ENCODE measurements at places on chromosomes 11 and 22.

GRCh38 chr11:45113807-45114206, 32.6 kb upstream of the PRDM11 start:
- no peak for DNase-seq

DNA sequence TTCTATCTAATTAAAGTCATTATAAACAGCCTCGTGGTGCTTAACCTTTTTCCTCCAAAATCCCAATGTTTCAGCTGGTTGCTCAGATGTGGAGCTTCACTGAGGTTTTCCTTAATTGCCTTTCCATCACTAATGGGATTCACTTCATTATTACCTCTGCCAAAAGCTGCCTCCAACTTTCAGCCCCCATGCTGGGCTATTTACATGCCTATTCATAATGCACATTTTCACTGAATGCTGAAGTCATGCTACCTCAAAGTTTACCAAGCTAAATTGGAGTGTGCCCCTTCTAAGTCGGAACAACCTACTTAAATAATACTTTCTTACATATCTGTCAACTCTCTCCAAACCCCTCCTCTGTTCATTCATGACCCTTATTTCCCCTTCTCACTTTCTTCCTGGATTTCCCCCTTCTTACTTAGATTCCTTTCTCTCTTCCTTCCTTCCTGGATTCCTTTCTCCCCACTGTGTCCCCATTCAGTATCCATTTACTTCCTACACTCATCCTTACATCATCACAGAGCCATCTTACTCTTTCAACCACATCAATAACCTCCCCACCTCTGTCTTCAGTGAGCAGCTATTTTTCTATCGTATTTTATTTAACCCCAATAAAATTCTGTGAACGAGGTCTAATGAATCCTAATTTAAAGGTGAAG, 887.3 kb upstream of the TENM4 start:
- DNase-seq, result no peak

- no peak for DNase-seq
Measured at GRCh38 chr11:31768749-31769640, 42.1 kb downstream of the PAX6 start.

GRCh38 chr11:102010776-102011494, 36.3 kb upstream of the CFAP300 start:
- DNase-seq, result no peak

DNA sequence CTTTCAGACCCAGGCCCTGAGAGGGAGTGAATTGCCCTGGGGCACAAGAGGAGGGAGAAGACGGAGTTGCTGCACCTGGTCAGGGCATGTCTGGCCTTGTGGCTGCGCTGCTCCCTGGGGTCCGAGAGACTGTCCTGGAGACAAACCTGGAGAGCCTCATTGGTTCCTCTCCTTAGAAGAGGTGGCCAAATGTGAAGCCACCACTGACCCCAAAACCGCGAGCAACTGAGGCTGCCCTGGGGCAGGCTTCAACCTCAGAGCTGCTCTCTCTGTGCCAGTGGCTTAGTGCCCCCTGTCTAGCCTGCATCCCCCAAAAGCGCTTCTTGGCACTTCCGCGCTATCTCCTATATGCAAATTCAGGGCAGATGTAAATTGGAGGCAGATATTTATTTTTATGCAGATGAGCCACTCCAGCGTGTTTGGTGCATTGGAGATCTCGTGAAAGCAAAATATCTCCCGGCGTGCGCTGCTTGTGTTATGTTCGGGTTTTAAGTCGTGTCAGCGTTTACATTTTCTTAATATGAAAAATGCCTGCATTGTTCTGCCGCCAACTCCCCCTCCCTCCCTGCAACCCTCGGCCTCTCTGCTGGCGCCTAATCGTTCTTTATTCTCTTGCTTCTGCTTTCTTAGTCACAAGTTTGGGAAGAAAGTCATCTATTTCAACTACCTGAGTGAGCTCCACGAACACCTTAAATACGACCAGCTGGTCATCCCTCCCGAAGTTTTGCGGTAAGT, 69.5 kb downstream of the ARHGAP8 start:
- DNase-seq, result no peak

DNA sequence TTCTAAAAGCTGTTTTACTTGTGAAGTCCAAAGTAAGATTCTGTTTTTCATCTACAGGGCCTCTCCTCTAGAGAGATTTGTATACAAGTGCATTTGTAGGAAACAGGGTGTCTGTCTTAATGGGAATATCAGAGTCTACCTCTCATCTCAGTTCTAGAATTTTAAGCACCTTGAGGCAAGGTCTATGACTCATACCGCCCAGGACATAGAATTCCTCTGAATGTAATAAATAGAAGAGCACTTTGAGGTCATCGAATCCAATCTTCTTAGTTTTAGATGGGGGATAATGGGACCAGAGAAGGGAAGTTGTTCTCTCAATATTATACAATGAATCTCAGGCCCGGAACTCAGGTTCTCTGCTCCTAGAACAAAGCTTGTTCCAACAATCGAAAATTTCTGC, 101.8 kb upstream of the TIMP3 start:
- DNase-seq, result no peak

DNA sequence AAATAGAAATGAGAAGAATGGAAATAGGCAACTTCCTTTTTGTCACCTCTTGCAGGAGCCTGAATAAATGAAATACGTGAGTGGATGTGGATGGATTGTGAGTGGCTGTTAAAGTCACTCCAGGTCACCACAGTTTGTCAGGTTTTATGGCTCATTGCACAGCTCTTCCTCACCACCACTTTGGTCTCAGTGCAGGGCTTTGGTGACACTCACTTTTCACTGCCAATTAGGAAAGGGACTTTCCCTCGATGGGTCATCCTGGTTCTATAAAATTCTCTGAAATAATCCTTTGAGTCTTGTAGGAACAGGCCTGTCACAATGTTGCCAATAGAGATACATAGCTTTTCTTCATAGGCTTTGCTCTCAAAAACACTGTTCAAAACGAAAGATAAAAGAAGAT, 172.4 kb upstream of the C11orf87 start:
- no peak for DNase-seq

All from epithelial cell of prostate (primary cell).